Amniotic stem cell (primary cell): ENCODE measurements at places on chromosomes 3 and 15.

DNA sequence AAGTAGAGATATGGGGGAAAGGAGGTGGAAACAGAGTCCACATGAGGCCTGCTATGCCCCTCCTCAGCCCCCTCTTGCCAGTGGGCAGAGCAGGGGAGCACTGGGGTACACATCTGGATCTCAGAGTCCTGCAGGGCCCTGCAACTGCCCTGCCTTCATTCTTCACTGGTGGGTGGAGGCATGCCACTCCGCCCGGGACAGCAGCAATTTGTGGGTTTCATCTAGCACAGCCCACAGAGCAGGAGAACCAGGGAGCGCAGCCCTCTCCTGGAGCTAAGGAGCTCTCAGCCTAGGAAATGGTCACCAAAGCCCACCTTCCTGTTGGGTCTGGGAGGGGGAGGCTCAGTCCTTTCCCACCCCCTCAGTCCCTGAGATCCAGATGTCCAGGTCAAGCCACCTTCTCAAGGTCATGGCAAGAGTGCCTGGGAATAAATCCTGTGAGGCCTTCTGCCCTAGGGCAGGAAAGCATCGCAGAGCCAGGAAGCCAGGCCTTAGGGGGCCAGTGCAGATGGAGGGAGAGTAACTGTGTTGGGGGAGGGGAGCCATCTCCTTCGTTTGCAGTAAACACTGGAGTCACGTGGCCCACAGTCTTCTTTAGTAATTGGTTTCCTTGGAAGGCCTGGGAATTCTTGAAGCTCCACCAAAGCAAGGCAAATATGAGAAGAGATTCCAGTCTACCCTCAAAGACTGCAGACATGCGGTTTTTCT, 31.0 kb downstream of the ANP32A start:
- DNase-seq: no peak

GRCh38 chr3:182631183-182632076, 161.9 kb upstream of the ATP11B start:
- no peak for DNase-seq

DNA sequence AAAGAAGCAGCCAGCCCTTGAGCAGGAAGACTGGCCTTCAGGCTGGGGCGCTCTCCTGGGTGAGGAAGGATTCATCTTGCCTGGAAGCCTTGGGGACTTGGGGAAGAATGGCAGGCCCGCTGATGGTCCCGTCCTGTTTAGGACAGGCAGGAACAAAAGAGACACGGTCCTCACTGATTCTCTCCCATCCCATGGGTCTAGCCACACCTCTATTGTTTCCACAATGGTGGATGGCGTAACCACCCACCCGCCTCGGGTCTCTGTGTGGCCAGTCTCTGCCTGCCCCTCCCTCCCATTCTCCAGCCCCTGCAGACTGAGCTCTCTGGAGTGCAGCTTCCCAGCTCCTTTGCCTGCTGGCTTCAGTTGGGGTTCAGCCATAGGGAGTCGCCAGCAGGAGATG, 284.3 kb downstream of the UACA start:
- DNase-seq: no peak

GRCh38 chr3:69044608-69045007, 7.5 kb downstream of the TMF1 start:
- no peak for DNase-seq

DNA sequence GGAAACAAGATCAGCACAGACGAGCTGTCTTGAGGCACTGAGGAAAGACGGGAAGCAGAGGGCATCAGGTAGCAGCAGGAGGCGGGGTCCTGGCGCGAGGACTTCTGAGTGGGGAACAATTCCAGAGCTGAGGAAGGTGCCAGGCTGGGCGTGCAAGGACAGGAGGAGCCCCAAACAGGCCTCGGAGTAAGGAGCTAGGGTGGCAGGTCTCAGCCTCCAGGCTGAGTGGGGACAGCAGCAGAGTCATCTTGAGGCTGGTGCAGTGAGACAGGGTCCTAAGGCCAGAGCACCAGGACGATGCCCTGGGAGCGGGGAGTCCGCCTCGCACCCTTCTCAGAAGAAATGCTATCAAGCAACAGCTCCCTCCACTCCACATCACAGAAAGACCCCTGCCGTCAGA, 78.4 kb downstream of the PCSK6 start:
- no peak for DNase-seq

DNA sequence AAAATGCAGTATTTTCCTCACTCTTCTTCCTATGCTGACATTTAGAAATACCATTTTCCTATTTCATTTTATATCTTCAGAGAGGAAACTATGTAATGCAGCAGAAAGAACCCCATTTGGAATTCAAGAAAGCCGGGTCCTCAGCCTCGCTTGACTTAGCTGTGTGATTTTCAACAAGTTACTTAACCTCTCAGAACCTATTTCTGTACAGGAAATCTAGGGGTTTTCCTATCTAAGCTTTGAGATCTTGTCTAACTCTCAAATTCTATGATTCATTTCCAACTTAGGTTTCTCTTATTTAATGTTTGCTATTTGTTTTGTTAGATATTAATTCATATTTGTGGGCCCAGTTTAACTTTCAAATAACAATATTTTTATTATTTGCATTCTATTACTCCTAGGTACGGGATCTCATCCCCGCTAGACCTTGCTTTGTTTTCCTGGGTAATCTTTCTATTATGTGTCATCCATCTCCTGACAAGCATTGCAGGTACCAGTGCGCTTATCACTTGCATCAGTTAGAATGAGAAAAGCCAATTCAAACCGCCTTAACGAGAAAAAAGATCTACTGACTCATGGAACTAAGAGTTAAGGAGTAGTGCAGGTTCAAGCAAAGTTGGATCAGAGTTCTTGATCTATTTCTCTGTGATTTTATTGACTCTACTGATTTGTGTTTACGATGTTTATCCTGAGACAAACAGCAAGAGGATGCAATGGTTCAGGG, 70.6 kb upstream of the BHLHE40 start:
- DNase-seq: no peak

DNA sequence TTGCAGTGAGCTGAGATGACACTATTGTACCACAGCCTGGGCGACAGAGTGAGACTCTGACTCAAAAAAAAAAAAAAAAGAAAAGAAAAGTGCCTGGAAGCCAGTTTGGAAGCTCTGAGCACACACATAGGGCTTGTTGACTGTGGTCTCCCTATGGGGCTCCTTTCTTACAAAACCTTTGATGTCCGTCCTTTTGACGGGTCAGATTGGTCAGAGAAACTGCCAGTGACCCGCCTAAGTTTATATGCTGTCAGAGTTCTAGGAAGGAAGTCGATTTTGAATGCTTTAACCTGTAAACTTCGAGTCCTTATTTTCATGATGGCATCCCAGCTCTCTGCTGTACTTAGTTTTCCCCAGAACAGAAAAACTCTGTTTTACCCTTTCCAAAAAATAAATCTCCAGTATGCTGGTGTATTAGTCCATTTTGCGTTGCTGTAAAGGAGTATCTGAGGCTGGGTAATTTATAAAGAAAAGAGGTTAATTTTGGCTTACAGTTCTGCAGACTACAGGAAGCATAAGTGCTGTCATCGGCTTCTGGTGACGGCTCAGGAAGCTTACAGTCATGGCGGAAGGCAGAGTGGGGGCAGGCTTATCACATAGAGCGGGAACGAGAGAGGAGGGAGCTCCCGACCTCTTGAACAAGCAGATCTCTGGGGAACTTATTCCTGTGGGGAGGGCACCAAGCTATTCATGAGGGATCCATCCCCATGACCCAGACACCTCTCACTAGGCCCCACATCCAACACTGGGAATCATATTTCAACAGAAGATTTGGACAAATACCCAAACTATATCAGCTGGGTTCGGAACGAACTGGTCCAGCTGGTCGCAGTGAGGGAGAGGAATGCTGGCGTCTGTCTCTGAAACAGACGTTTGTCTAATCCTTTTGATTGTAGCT, 72.3 kb downstream of the LMLN start:
- no peak for DNase-seq

- no peak for DNase-seq
Measured at GRCh38 chr3:59605318-59605717, 555.5 kb upstream of the CFAP20DC start.

GRCh38 chr3:143070977-143071551, 48.5 kb upstream of the CHST2 start:
- DNase-seq: peak; percentile 38

- DNase-seq: no peak
Measured at GRCh38 chr3:162629372-162629771, 1132.8 kb downstream of the OTOL1 start.

DNA sequence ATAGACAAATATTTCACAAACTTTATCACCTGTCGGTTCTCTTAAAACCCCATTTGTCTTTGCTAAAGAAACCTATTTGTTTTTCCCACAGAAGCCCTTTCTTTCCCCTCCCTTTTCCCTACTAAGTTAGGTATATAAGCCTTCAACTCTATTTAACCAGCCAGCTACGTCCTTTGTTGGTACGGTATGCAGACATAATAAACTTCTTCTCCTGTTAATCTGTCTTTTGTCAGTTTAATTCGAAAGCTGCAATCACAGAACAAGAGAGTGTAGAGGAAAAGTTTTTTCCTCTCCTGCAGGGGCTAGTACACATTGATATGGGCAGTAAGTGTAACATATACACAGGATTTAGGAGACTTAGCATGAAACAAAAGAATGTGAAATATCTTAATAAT, 21.9 kb upstream of the C15orf39 start:
- DNase-seq: no peak

DNA sequence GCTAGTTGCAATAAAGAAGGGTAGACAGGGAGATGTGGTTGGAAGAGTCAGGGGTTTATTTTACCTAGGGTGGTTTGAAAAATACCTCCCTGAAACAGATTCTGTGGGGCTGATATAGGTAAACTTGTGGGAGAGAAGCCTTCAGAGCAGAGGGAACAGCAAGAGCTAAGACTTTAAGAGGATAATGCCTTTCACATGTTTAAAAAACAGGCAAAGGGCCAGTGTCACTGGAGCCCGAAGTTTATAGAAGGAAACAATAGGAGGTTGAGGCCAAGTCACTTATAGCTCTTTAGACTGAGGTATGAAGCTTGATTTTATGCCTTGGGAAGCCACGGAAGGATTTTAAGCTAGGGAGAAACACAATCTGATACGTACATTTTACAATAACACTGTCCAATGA, 448.7 kb downstream of the TAFA4 start:
- no peak for DNase-seq

GRCh38 chr3:46386205-46386604, 15.5 kb downstream of the CCR5 start:
- DNase-seq: no peak

- DNase-seq: no peak
Measured at GRCh38 chr3:84960581-84960980, 1.8 kb downstream of the CADM2 start.

GRCh38 chr3:60555686-60556354, 695.4 kb downstream of the FHIT start:
- no peak for DNase-seq

DNA sequence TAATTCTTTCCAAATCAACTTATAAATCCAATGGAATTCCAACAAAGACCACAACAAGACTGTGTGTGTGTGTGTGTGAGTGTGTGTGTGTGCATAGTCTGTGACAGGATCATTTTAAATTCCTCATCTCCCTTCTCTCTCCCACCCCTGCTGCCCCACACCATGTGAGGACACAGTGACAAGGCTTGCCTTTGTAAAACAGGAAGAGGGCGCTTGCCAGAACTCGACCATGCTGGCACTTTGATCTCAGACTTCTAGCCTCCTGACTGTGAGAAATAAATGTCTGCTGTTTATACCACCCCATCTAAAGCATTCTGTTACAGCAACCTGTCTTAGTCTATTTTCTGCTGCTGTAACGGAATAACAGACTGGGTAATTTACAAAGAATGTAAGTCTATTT, 99.1 kb downstream of the NSMCE3 start:
- DNase-seq: no peak

- no peak for DNase-seq
Measured at GRCh38 chr15:52670087-52670486, 9.1 kb downstream of the ATOSA start.
